ENCODE measurements at places on chromosomes 4 and X. TPM values are rescaled to one million over a fixed set of nuclear protein-coding genes. Genes with fewer than 3 reads are reported as not detected.

DNA sequence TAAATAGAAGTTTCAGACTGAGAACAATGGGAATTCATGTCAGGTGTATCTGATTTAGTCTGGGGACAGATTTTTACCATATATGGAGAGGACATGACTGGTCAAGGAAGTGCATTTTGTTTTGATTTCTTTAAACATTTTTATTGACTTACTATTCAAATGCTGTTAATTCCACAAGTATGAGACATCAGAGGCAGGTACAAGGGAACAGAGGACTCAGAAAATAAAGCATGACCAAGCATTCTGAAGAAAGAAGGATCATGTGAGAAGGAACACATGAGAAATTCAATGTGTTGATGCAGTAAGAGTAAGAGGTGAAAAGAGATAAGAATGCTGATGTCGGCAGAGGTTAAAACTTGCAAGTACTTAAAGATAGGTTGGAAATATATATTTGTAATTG is 1452.6 kb downstream of the PCDH7 start:
- no peak for DNase-seq
- H3K36me3 ChIP-seq = no peaks in the 10 kb centered on the region
- H3K27me3 ChIP-seq = no peaks in the 10 kb centered on the region
- H3K4me1 ChIP-seq = no peaks in the 10 kb centered on the region

DNA sequence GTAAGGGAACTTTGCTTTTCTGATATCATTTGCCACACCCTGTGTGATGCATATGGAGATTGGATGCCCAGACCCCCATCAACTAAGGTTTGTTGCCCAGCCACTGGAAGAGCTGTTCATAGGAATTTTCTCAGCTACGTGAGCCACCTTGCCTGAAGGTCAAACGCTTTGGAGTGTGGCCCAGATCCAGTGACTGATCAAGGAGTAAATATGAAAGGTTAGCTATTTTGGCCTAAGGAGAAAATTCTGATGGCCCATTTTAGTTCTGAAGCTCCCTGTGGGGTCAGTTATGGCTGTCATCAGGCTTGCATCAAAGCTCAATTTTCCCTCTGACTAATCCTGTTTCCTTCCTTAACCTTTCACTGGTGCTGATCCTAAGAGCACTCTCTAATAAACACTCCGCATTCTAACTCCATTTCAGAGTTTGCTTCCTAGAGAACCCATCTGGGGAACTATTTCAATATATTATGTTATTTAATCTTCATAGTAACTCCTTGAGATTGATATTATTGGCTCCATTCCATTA is 407.7 kb downstream of the SPRY1 start:
- H3K4me3 ChIP-seq = no peak overlapping the region
- H3K27ac ChIP-seq = no peak overlapping the region
- H3K36me3 ChIP-seq = no peaks in the 10 kb centered on the region
- no peaks in the 10 kb centered on the region for H3K4me1 ChIP-seq
- DNase-seq = no peak

GRCh38 chr4:5636766-5637670 is 71.3 kb downstream of the EVC2 start:
- H3K27me3 ChIP-seq = no peaks in the 10 kb centered on the region
- no peak overlapping the region for H3K27ac ChIP-seq
- peaks cover 6% of the 10 kb centered on the region for H3K36me3 ChIP-seq
- no peak overlapping the region for H3K4me3 ChIP-seq
- DNase-seq = no peak

GRCh38 chr4:55965585-55965984 is 16.8 kb downstream of the CEP135 start:
- H3K27ac ChIP-seq = no peak overlapping the region
- H3K4me3 ChIP-seq = no peak overlapping the region
- no peaks in the 10 kb centered on the region for H3K4me1 ChIP-seq
- no peaks in the 10 kb centered on the region for H3K27me3 ChIP-seq
- H3K36me3 ChIP-seq = no peaks in the 10 kb centered on the region

- no peak overlapping the region for H3K4me3 ChIP-seq
- H3K27me3 ChIP-seq = no peaks in the 10 kb centered on the region
- H3K36me3 ChIP-seq = no peaks in the 10 kb centered on the region
- no peak for DNase-seq
These were observed 161.0 kb downstream of the CPE start for GRCh38 chr4:165539801-165540200.

The UGT2A1 gene
- not detected for total RNA-seq

The EDA gene
- total RNA-seq = 5.0 TPM

The SLC10A4 gene
- total RNA-seq = not detected

The SLC10A3 gene
- 24.0 TPM for total RNA-seq

The HDX gene
- total RNA-seq = 7.9 TPM

The HTN1 gene
- total RNA-seq = not detected

All from breast epithelium (tissue), 4 donors.